ENCODE measurements at places on chromosomes 11 and 22.
A peak's percentile ranks its signal among the peaks of the same experiment; 100 is the strongest.

DNA sequence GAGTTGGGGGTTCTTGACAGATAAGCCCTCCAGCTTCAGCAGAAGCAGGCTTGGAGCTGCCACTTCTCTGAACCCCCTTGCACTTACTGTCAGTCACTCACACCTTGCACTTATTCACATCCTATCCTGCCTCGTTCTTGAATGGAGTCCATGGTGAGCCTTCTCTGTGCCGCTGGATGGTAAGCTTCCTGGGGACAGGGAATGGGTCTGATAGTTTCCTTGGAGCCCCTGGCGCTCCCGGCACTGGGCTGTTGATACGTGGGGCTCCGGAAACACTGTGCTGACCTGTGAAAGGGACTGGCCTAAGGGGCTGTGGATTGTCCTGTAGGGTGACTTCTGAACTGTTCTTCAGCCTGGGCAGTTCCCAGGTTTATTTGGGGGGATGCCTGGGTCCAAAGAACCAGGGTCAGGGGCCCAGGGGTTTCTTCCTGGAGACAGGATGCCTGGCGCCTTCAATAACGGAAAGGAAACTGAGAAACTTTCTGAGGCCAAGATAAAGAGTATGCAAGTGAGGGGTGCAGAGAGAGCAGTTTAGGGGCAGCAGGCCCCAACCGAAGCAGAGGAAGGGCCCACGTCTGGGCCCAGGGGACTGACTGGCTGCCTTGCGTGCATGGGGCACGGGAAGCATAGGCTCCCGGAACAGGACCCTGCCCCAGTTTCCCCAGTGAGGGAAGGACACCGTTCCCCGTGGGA lies 709 bp upstream of the ST3GAL4 start:
- DNase-seq: no peak

DNA sequence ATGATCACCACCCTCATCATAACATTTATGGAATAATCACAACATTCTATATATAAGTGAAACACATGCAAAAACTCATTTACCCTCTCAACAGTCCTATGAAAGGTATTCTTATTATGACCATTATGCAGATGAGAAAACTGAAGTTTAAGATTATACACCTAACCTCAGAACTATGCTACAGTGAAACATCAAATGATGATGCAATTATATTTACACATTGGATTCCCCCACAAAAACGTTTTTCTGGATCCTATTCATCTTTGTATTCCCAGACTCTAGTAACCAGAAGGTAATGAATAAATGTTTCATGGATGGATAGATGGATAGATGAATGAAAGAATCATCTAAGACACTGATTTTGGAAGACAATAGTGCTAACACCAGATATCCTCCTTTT lies 54.8 kb downstream of the TCP11L1 start:
- DNase-seq: no peak

DNA sequence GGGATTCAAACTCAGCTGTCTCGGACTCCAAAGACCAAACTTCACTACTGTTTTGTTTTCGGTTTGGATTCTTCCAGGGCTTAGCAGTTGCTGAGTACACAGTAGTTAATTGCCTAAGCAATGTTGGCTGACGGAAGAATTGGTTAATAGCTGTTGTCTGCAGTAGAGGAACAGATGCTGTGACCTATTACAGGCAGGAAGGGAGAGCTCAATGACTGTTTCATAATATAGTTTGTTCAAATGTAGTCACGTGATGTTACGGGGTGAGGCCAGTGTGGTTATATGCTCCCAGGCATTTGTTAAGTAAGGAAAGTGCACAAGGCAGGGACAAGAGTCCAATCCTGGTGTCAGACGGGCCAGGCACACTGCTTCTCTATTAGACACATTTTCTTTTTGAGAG lies 222.6 kb upstream of the CCDC90B start:
- DNase-seq: no peak

GRCh38 chr22:20054034-20054427 lies 26.0 kb upstream of the DGCR8 start:
- DNase-seq: no peak

DNA sequence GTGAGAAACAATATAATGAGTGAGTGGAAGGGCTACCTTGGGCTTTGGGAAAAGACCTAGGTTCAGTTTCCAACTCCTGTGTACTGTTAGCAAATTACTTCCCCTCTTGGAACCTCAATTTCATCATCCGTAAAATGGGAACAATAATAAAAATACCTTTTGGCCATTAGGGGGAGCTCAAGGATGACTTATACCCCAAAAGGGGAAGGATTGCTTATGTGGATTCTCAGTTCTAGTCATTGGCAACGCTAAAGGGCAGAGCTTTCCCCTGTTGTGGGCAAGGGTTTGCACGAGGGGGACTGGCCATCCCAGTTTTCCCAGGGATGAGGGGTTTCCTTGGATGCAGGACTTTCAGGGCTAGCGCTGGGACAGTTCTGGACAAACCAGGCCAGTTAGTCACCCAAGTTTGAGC lies 3.1 kb upstream of the COMMD9 start:
- peak; percentile 69 for DNase-seq

DNA sequence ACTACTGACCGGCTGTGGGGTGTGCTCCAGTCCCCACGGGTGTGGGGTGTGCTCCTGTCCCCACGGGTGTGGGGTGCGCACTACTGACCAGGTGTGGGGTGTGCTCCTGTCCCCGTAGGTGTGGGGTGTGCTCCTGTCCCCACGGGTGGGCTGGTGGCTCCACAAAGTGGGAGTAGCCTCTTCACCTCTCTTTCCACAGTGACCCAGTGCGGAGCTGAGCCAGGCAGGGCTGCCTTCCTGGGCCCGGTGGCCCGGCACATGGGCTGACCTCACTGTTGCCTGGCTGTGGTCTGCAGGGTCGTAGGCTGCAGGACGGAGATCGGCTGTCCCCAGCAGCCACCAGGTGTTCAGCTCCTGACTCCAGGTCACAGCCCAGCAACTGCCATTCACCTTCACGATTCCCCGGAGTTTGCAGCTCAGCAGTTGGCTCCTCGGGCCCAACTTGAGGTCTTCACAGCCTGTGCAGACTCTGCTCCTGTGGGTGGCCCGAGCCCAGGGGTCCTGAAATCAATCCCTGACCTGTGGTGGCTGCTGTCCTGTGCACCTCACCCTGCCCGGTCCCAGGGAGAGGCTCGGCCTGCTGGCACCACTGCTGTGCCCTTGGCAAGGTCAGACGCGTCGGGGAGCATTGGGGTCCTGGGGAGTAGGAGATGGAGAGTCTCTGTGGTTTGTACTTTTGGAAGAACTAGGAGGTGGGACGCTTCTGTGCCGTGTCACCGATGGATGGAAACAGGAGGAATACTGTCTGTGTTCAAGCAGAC lies 414.3 kb downstream of the TBC1D22A start:
- no peak for DNase-seq

- DNase-seq: peak; percentile 16
Observed at GRCh38 chr22:22928666-22929380, 41.2 kb downstream of the IGLL5 start.

DNA sequence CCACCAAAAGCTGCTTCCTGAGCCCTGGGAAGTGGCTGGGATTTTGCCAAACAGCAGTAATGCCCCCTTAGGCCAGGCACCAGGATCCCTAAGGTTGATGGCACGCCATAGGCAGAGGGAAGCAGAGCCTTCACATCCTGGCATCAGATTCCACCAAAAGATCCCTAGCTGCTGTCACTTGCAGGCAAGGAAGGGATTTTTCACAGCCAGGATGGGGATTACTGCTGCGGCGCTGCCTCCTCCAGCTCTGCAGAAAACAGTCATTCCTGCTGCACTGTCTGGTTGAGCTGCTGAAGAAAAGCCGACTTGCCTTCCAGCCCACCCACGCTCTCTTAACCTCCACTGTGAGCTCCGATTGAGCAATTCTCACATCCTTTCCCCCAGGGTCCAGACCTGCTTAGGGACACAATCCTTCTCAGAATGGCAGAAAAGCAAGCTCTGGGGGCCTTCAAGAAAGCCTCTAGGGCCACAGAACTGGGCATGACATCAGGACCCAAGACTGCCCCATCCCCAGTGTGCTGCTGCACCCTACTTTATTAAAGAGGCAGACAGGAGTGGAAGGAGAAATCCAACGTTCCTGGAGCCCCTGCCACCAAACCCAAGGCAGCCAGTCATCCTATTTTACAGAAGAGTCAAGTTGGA lies 19.9 kb downstream of the SYN3 start:
- no peak for DNase-seq

DNA sequence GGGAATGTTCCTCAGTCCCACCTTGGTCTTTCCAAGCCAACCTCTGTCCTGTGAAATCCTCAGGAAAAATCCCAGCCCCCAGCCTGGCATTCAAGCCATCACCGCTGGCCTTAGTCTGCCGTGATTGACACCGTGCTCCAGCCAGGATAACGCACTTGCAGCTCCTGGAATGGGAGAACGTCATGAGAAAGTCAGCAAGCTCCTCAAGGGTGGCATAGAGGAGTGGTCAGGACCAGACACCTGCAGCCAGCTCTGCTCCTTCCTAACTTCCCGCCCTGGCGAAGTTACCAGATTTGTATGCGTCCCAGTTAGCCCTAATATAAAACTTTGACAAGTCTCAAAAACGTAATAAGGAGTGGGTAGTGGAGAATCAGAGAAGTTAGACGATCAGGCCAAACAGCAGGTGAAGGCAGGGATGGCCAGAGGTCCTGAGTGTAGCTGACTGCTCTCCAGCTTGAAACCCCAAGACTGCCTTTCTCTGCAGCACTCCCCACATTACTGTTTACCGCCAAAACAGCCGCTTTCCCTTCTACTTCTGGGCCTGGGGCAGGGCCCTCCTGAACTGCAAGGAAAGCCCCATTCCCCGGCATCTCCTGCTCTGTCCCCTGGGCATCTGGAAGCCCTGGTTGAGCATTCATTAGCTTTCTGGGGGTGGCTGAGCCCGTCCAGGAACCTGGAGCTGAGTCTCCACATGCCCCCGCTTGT lies 1.3 kb upstream of the DKK3 start:
- DNase-seq: no peak

DNA sequence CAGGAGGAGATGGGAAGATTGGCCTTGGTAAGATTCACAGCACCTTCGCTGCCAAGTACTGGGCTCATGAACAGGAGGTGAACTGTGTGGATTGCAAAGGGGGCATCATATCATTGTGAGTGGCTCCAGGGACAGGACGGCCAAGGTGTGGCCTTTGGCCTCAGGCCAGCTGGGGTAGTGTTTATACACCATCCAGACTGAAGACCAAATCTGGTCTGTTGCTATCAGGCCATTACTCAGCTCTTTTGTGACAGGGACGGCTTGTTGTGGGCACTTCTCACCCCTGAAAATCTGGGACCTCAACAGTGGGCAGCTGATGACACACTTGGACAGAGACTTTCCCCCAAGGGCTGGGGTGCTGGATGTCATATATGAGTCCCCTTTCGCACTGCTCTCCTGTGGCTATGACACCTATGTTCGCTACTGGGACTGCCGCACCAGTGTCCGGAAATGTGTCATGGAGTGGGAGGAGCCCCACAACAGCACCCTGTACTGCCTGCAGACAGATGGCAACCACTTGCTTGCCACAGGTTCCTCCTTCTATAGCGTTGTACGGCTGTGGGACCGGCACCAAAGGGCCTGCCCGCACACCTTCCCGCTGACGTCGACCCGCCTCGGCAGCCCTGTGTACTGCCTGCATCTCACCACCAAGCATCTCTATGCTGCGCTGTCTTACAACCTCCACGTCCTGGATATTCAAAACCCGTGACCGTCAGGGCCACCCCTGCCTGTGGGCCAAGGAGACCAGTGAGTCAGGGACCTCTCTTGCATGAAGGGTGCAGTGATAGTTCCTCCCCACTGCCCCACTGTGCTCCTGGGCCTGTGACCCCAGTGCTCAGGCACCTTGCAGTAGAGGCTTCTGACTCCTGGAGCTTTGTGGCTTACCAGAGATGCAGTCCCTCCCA lies 83.6 kb downstream of the BCR start:
- no peak for DNase-seq

GRCh38 chr11:2940921-2941821 lies 12.0 kb upstream of the PHLDA2 start:
- DNase-seq: peak; percentile 59

DNA sequence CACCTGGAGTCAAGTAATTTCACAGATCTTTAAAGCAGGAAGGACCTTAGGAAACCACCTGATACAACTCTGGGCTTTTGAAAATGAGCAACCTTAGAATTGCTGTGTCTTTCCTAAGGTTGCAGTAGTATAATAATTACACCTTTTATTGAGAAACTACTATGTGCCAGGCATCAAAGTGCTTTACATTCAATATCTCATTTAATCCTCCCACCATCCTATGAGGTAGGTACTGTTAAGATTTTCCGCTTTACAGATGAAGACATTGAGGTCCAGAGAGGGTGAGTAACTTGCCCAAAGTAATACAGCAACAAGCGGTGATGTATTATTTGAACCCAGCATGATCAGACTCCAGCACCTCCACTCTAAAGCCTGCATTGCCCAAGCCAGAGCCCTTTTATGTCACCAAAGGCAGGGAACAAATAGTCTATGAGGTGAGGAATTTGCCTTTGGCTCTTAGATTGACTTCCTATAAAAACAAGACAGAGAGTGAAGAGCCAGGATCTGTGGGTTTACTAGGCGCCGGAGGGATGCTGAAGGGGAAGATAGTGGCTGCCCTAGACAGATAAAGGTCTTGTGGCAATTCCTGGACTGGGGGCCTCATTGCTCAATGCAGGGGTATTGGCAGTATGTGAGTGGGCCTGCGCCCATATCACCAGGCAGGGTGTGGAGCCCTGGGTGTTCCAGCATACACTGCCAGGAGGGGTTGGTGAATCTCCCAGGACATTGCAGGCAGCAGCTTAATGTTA lies 157.1 kb downstream of the FBXO7 start:
- no peak for DNase-seq

- DNase-seq: peak; percentile 42
Observed at GRCh38 chr11:63573881-63574855, 11.0 kb upstream of the PLAAT2 start.

- no peak for DNase-seq
Observed at GRCh38 chr11:66365166-66365565, 6.4 kb downstream of the SLC29A2 start.

GRCh38 chr11:40401132-40401853 lies 1058.2 kb downstream of the LRRC4C start:
- DNase-seq: no peak

- DNase-seq: no peak
Observed at GRCh38 chr22:20653795-20654342, 120.0 kb upstream of the SERPIND1 start.

GRCh38 chr22:22913989-22914388 lies 26.4 kb downstream of the IGLL5 start:
- no peak for DNase-seq

- peak; percentile 46 for DNase-seq
Observed at GRCh38 chr11:86245369-86246292, 1.1 kb downstream of the EED start.

GRCh38 chr11:119860561-119861094 lies 131.6 kb upstream of the NECTIN1 start:
- no peak for DNase-seq
